ENCODE measurements at places on chromosomes 5 and 9.

DNA sequence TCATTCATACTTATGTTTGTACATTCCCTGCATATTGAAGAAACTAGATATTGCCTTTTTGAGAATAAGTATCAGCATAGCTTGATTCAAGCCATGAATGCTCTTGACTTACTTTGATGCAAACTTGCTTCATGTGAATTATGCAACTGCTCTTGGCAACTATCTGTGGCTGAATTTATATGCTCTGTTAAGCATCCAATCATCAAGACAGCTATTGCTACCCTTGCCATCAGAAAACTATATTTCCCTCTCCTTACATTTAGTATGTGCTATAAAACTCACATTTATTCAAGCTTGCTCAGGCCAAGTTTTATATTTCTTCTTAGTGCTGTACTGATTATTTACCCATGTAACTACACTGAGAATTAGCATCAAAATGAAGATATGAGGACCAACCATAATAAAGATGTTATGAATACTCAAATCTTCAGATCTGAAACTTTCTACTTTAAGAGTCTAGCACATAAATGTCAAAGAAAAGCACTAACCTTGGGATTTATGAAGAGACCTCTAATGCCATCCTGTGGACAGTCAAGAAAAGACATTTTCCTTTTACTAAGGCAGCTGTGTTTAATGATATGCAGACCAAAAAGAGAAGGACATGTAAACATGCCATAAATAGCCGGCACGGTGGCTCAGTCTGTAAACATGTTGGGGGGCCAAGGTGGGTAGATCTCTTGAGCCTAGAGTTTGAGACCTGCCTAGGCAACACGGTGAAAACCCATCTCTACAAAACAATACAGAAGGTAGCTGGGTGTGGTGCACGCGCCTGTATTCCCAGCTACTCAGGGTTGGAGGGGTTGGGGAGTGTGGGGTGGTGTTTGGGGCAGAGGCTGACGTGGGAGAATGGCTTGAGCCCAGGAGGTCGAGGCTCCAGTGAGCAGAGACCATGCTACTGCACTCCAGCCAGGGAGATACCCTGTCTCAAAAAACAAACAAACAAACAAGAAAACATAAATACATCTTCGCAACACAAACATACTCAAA is 267.0 kb upstream of the TYRP1 start:
- no peak for DNase-seq

- DNase-seq = no peak
Observed at GRCh38 chr9:126752376-126752775, 52.5 kb upstream of the ZBTB43 start.

DNA sequence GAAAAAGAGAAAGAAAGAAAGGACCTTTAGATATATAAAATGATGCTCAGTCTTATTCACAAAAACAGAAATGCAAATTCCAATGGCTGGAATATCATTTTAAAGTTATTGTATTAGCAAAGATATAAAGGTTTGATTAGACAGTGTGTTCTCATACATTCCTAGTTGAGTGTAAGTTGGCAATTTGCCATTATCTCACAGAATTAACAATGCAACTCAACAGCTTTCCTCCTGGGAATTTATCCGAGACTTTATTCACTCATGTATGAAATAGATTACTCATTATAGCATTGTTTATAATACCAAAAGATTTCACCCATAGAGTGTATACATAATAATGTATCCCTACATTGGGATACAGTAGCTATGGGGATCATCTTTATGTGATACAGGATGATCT is 27.1 kb upstream of the MLLT3 start:
- no peak for DNase-seq

DNA sequence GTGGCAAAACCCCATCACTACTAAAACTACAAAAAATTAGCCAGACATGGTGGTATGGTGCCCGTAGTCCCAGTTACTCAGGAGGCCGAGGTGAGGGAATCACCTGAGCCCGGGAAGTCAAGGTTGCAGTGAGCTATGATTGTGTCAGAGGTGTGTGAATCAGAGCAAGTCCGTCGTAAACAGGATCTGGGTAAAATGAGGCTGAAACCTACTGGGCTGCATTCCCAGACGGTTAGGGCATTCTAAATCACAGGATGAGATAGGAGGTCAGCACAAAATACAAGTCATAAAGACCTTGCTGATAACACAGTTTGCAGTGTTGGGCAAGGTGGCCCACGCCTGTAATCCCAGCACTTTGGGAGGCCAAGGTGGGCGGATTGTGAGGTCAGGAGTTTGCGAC is 1.9 kb upstream of the CLTB start:
- DNase-seq = no peak

- no peak for DNase-seq
Observed at GRCh38 chr9:121750715-121751623, 99.5 kb downstream of the DAB2IP start.

- DNase-seq = peak; percentile 13
Observed at GRCh38 chr9:92807757-92808725, 43.4 kb upstream of the BICD2 start.

All from CD4-positive, alpha-beta T cell treated with Interferon gamma for 1 hour (primary cell).